ENCODE measurements at places on chromosomes 7 and 10.

- no peak for DNase-seq
Observed at GRCh38 chr10:132916421-132916841, 25.9 kb downstream of the CFAP46 start.

- DNase-seq, result peak; percentile 50
Observed at GRCh38 chr10:88553116-88553752, 29.9 kb downstream of the RNLS start.

- DNase-seq, result no peak
Observed at GRCh38 chr10:30531751-30532530, 97.6 kb downstream of the LYZL2 start.

GRCh38 chr10:11344550-11344949 lies 266.9 kb downstream of the USP6NL start:
- no peak for DNase-seq

DNA sequence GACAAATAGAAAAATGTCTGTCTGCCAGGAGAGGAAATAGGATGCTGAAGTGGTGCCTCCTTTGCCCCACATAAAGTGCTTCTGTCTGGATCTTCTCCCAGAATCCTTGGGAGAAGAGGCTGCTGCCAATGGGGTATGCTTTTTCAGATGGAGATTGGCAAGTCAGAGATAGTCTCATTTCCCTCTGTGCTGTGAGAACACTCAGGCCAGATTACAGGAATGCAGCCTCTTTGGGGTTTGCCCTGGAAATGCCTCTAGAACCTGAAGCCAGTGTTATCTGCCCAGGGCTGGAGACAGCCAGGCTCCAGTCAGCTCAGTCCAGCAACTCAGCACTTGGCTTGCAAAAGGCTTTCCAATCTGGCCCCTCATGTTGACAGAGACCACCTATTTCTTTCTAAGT lies 119.1 kb upstream of the PHYHIPL start:
- no peak for DNase-seq

- DNase-seq, result no peak
Observed at GRCh38 chr10:124739119-124739921, 4.9 kb downstream of the FAM53B start.

GRCh38 chr7:129824291-129825208 lies 128.2 kb downstream of the UBE2H start:
- DNase-seq, result peak; percentile 11

- no peak for DNase-seq
Observed at GRCh38 chr10:29598851-29599311, 35.9 kb downstream of the SVIL start.

- no peak for DNase-seq
Observed at GRCh38 chr7:149449897-149450296, 11.0 kb downstream of the ZNF777 start.

GRCh38 chr7:140506788-140507464 lies 27.6 kb upstream of the MKRN1 start:
- no peak for DNase-seq

- DNase-seq, result no peak
Observed at GRCh38 chr10:61138708-61139591, 195.0 kb upstream of the RHOBTB1 start.

GRCh38 chr10:121721257-121721656 lies 123.0 kb upstream of the FGFR2 start:
- DNase-seq, result no peak

DNA sequence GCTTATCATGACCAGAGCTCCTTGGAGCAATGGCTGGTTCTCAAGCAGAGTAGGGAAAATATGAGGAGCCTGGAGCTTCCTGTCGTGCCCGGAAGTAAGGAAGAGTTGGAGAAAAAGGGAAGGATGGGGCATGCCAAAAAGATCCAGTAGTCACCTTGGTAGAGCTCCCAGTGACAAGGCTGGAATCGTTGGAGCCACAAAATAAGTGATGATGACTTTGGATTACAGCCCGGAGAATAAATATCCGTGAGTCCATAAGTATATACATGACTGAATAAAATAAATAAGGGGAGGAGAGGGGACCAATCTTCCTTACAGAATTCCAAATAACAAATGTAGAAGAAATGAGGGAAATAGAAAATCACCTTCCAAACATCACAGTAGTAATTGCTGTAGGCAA lies 29.3 kb downstream of the LMTK2 start:
- DNase-seq, result no peak

DNA sequence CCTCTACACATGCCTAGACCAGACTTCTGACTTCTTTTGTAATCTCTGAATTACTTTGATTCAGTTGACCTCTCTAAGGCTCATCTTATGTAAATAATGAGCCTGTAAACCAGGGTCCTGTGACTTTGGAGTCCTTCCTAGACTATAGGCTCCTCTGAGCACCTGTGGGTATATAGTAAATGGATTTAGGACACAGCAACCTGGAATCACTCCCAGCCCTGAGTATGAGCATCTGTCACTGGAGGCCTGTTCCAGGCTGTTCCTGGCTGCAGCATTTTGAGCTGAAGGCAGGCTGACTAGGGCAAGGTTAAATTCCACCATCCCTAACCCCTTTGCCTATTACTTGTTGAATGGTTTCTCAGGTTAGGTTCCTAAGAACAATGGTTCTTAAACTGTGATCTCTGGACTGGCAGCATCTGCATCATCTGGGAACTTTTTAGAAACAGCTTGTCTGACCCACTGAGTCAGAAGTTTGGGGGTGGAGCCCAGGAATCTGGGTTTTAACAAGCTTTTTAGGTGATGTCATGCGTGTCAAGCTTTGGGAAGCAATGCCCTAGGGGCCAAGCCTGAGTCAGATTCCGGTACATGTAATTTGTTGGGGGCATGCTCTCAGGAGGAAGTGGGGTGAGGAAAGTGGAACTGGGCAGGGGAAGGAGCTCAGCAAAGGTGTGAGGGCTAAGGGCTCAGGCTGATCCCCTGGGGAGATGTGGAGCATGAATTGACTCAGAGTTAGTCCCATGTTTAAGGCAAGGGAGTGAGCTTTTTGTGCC lies 28.2 kb downstream of the MINDY4 start:
- DNase-seq, result no peak

All from CD4-positive, alpha-beta T cell treated with Interleukin-2 at 100 ng/mL for 4 hours (primary cell).